ENCODE measurements at places on chromosomes 12 and 14.

DNA sequence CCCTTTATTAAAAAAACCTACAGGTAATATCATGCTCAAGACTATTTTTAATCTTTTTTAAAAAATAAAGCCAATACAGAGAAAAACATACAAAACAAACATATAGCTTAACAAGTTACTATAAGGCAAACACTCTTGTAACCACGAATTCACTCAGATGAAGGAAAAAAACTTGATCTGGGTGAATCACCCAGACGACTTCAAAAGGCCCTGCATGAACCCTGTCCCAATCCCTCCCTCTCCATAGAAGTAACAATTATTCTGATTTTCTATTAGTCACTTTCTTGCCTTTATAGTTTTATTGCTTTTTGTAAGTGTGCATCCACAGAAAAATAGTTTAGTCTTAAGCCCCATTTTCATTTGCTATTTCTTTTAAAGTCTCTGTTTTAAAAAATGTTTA is 72.6 kb downstream of the LRP6 start:
- no peak for DNase-seq

DNA sequence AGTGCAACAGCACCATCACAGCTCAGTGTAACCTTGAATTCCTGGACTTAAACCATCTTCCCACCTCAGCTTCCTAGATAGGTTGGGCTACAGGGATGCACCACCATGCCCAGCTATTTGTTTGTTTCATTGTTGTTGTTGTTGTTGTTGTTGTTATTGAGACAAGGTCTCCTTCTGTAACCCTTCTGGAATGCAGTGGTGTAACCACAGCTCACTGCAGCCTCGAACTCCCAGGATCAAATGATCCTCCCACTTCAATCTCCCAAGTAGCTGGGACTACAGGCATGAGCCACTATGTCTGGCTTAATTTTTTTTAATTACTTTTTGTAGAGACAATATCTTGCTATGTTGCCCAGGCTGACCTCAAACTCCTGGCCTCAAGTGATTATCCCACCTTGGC is 1.2 kb upstream of the NEMP1 start:
- no peak for DNase-seq

- DNase-seq: no peak
These were observed 248.5 kb upstream of the DDHD1 start for GRCh38 chr14:53401646-53402045.

DNA sequence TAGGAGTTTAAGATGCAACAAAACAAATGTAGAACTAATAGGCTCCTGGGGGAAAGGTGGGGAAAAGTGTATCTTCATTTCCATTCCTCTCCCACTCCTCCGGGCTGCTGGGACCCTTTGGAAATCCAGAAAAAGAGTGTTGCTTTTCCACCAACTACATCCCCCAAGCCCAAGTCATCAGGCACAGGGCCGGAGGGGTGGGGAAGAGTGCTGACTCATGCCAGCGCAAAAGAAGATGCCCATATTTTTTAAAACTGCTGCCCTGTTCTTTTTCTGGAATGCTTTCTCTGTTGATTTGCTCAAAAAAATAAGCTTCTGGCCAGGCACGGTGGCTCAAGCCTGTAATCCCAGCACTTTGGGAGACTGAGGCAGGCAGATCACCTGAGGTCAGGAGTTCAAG is 70.9 kb downstream of the TBK1 start:
- no peak for DNase-seq

DNA sequence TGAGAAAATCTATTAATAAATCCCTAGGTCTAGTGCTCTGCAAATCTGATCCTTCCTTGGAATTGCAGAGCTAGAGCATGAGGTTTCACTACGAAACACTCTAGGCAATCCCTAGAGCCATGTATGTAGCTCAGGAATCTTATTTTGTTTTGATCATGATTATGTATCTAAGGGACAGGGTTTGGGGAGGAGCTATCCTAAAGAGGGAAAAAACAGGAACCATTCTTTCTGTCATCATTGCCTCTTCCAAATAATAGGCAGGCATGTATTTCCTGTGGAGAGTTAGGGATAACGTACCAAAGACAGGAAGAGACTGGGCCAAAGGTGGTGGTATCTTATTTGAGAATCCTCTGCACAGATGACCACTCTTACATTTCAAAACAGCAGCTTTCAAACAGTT is 88.8 kb upstream of the GTF2A1 start:
- DNase-seq: no peak

All from ecto neural progenitor cell (in vitro differentiated cells).